Esophagus squamous epithelium (tissue), 5 donors: ENCODE measurements at places on chromosomes 2 and 18. TPM values are rescaled to one million over a fixed set of nuclear protein-coding genes. Genes with fewer than 3 reads are reported as not detected.

The RNF152 gene
- total RNA-seq = 22.7 TPM

The RUFY4 gene
- total RNA-seq = not detected

The NEU2 gene
- not detected for total RNA-seq

The DYNAP gene
- 25.1 TPM for total RNA-seq

The FABP1 gene
- total RNA-seq = not detected

The DPP4 gene
- 3.0 TPM for total RNA-seq

The DSG4 gene
- not detected for total RNA-seq
